NB4 (cell line): ENCODE measurements at places on chromosomes 4 and X.
A peak's percentile ranks its signal among the peaks of the same experiment; 100 is the strongest.

GRCh38 chrX:37846141-37846540 is 1.2 kb downstream of the DYNLT3 start:
- peak; percentile 15 for DNase-seq

GRCh38 chr4:186826846-186827533 is 103.3 kb upstream of the FAT1 start:
- DNase-seq: no peak

DNA sequence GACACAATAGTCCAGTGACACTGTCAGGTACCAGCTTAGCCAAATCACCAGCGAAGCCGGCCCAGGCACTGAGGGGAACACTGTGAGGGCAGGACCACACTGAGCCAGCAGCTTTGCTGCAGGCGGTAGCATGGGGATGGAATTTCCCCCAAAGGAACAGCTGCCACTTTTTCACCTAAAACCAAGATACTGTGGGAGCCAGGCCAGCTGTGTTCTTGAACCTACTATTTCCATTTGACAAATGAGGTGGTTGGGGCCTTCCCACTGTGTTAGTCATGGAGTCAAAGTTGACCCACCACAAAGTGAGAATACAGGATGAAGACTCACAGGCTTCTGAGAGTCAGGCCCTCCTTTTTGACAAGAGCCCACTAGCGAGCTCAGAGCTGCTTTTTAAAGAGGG is 70.7 kb upstream of the SH3RF1 start:
- no peak for DNase-seq

- DNase-seq: no peak
Measured at GRCh38 chrX:100652266-100652665, 8.3 kb downstream of the SRPX2 start.

GRCh38 chrX:150879855-150880807 is 18.3 kb downstream of the CD99L2 start:
- DNase-seq: peak; percentile 9

- DNase-seq: no peak
Measured at GRCh38 chrX:34716302-34716701, 59.2 kb upstream of the TMEM47 start.

DNA sequence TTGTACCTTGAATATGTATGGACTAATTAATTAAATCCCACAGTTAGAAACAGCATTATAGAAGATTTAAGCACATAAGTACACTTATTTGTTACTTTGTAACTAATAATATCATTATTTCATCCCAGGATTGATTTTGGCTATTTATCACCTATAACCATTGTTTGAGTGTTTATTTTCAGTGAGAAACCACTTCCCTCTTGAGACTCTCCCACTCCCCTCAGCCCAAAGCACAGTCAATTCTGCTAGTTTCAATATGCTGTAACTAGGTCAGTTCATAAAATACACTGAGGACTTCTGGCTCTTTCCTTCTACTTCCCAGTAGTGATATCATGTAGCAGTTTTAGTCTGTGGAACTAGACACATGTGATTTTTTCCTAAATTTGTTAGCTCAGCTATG is 16.3 kb downstream of the OFD1 start:
- DNase-seq: peak; percentile 41

- DNase-seq: no peak
Measured at GRCh38 chr4:21032089-21032645, 331.9 kb downstream of the PACRGL start.

- no peak for DNase-seq
Measured at GRCh38 chrX:39819921-39820849, 277.6 kb downstream of the BCOR start.

- DNase-seq: peak; percentile 44
Measured at GRCh38 chr4:47926667-47927258, 12.4 kb upstream of the NFXL1 start.

GRCh38 chr4:159042868-159043267 is 60.0 kb upstream of the RAPGEF2 start:
- no peak for DNase-seq

- DNase-seq: no peak
Measured at GRCh38 chr4:6471307-6472007, 957 bp downstream of the PPP2R2C start.

GRCh38 chr4:152455311-152455710 is 80.6 kb downstream of the FBXW7 start:
- DNase-seq: no peak

GRCh38 chr4:81642543-81642942 is 170.8 kb upstream of the RASGEF1B start:
- DNase-seq: no peak

DNA sequence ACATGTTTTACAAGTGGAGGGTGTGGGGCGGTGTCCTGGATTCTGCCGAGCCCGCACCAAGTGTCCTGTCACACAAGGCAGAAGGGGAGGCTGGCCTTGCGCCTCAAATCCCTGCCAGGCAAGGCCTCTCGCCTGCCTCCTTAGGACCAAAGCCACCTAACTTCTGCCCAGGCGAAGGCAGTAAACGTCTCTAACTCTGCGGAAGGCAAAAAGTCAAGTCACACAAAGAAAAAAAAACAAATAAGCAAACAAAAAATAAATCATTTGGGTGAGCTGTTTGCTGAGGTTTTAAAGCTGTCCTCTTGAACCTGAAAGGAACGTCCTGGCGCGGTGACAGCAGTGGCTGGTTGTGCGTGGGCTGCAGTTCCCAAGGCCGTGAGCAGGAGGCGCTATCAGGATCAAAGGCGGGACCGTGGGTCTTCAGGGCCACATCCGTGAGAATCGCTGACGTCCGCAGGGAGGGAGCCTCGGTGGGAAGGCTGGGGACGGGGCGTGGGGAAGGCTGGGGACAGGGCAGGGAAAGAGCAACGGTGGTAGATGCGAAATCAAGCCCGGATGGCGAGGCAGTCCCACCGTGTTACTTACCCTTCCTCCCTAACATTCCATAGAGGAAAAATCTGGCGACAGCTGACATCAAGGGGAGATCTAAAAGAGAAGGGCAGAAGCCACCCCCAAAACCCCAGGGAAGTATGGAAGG is 99.1 kb downstream of the TRAPPC11 start:
- DNase-seq: no peak

DNA sequence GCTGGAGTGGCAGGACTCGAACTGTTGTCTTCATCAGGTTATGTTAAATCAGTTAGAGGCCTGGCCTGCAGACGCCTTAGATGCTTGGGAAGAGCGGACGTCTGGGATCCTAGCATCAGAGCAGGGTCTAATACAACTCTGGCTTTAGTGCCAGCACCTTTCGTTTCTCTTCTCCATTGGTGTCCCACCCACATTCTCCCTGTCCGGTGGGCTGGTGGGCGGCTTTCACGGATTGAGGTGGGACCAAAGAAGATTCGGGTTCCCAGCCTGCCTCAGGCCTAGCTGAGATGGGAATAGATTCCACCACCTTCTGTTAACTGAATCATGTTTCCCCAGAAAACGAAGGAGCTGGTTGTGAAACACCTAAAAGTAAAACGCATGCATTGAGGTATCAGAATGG is 939 bp downstream of the PDK3 start:
- DNase-seq: no peak

GRCh38 chrX:125004799-125005198 is 314.9 kb upstream of the TEX13C start:
- no peak for DNase-seq

GRCh38 chr4:87824352-87824751 is 8.4 kb upstream of the MEPE start:
- no peak for DNase-seq

GRCh38 chr4:126807132-126807531 is 825.6 kb upstream of the INTU start:
- no peak for DNase-seq

GRCh38 chr4:165738571-165738970 is 134.5 kb upstream of the TLL1 start:
- DNase-seq: no peak

- peak; percentile 8 for DNase-seq
Measured at GRCh38 chr4:145482209-145483037, 770 bp downstream of the SMAD1 start.

- no peak for DNase-seq
Measured at GRCh38 chr4:144318797-144319196, 178.3 kb upstream of the GYPA start.

- DNase-seq: no peak
Measured at GRCh38 chr4:186812592-186812991, 88.9 kb upstream of the FAT1 start.

DNA sequence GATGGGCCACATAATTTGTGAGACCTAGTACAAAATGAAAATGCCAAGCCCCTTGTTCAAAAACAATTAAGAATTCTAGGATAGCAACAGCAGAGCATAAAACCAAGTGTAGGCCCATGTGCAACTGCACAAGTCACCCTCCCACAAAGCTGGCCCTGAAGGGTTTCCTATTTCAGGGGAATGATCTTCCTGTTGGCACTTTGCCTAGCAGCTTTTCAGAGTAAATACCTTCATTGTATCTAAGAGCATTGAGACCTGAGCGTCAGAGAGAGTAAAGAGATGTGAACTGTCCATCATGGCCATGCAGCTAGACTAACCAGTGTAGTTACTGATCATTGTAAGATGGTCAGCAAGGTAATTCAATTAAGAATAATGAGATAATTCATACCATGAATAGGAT is 113.6 kb downstream of the CNKSR2 start:
- no peak for DNase-seq

DNA sequence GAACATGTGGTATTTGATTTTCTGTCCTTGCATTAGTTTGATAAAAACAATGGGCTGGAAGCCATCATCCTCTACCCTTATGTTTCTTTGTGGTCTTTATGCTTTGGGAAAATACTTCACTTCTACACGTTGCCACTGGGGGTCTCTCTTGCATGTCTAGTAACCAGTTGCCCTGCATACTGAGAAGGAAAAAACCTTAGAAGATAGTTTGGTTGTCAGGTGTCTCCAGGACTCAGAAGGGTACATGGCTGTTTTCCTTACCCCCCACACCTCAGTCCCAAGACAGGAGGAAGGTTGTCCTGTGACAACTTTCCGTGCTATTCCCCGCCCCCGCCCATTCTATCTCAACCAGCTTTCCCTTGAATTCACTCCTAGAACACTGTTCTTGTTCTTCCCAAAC is 62.1 kb upstream of the LANCL3 start:
- DNase-seq: peak; percentile 28

DNA sequence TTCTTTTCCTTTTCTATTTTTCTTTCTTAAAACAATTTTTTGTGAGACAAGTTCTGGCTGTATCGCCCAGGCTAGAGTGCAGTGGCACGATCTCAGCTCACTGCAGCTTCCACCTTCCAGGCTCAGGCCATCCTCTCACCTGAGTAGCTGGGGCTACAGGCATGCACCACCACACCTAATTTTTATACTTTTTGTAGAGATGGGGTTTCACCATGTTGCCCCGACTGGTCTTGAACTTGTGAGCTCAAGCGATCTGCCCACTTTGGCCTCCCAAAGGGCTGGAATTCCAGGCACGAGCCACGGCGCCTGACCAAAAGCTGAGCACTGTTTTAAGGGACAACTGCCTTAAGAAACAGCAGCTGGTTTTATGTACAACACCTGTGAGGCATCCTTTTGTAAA is 9.3 kb upstream of the NAT8L start:
- no peak for DNase-seq

DNA sequence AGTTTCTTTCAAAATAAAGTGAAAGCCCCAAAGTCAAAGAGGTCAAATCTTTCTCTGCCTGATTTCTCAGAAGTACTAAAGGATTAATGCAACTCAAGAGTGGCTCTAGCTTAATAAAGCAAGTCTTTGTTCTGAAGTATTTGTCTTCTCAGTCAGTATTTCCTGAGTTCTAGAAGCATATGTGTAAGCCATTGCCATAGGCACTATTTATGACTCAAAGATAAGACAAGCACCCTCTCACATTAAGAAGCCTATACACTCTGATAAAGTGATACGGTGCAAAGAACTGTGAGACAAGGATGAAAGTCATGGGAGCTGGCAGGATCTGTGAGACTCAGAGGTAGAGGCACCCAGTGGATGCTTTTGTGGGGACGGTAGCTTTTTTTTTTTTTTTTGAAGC is 60.9 kb downstream of the AASDH start:
- DNase-seq: no peak

DNA sequence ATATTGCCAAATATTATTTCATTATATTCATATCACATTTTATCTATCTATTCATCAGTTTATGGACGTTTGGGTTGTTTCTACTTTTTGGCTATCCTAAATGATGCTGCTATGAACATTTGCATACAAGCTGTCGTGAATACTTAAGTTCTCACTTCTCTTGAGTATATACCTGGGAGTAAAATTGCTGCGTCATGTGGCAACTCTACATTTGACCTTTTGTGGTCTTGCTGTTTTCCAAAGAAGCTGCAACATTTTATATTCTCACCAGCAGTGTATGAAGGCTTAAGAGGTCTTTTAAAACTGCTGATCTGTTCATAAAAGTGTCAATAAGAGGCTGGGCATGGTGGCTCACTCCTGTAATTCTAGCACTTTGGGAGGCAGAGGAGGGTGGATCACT is 5.8 kb downstream of the PYURF start:
- DNase-seq: peak; percentile 15

DNA sequence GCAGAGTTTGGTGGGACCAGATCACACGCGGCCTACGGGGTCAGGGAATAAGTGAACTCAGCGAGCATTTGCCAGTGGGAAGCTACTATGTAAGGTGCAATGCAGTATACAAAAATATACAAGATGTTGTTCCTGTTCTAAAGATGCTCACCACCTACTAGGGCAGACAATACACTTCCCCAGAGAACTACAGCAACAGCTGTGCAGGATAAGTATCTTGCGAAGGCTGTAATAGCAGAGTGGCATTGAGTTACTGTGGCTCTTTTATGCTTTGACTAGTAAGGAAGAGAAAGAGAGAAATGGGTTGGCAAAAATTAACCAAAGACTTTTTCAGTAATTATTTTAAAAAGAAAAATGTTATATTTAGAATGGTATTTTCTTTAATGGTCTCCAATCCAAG is 61.2 kb downstream of the CDS1 start:
- no peak for DNase-seq

- no peak for DNase-seq
Measured at GRCh38 chr4:117971403-117971802, 62.9 kb upstream of the NDST3 start.

DNA sequence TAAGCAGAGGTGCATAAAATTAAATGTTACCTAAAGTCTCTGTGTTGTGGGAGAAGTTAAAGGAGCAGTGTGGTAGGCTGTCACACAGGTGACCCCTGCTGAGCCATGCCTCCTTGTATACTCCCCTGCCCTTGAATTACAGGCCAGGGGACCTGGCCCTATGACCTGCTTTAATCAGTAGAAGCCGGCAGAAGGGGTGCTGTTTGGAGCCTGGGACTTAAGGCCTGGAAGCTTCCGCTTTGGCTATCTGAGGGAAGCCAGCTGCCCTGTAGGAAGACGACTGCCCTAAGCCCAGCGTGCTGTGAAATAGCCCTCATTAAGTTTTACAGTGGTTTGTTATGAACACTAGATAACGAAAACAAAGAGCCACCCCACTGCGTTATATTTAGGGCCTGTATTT is 34.1 kb downstream of the SPINK2 start:
- no peak for DNase-seq
